G401 (cell line): ENCODE measurements at places on chromosomes 7 and 10. TPM values are rescaled to one million over a fixed set of nuclear protein-coding genes. Genes with fewer than 3 reads are reported as not detected.

The ZPBP gene
- total RNA-seq, result not detected in 2 replicates

The WDR86 gene
- total RNA-seq, result 10.2 and 13.7 TPM in 2 replicates

The FXYD4 gene
- not detected in 2 replicates for total RNA-seq

The CPA4 gene
- not detected in 2 replicates for total RNA-seq

The MYO1G gene
- 0.37 and 0.98 TPM in 2 replicates for total RNA-seq

The BMS1 gene
- total RNA-seq, result 18.4 and 27.7 TPM in 2 replicates

The PLEKHS1 gene
- total RNA-seq, result not detected in 2 replicates

The TAS2R41 gene
- not detected in 2 replicates for total RNA-seq

The OGDHL gene
- 7.6 and 12.8 TPM in 2 replicates for total RNA-seq

The RNF148 gene
- total RNA-seq, result not detected in 2 replicates

The TMEM130 gene
- total RNA-seq, result 3.9 and 18.1 TPM in 2 replicates

The GJD4 gene
- not detected in 2 replicates for total RNA-seq

The SRRM3 gene
- total RNA-seq, result 5.8 and 8.5 TPM in 2 replicates

The SLC16A9 gene
- 10.2 and 12.9 TPM in 2 replicates for total RNA-seq

The MMP21 gene
- not detected in 2 replicates for total RNA-seq

The GPR37 gene
- not detected in 2 replicates for total RNA-seq

The SVOPL gene
- total RNA-seq, result not detected in 2 replicates

The AQP1 gene
- total RNA-seq, result not detected in 2 replicates

The RPEL1 gene
- 0.03 and 0.06 TPM in 2 replicates for total RNA-seq

The NPSR1 gene
- total RNA-seq, result not detected in 2 replicates

The SFRP4 gene
- total RNA-seq, result not detected in 2 replicates

The GTF2IRD1 gene
- 19.4 and 28.3 TPM in 2 replicates for total RNA-seq

The CADPS2 gene
- total RNA-seq, result 0.25 and 0.31 TPM in 2 replicates

The COL17A1 gene
- total RNA-seq, result 0.03 and 0.06 TPM in 2 replicates

The EGFR gene
- 0.12 and 0.68 TPM in 2 replicates for total RNA-seq

The PDLIM1 gene
- not detected in 2 replicates for total RNA-seq

The AMPH gene
- total RNA-seq, result not detected in 2 replicates

The MYH16 gene
- not detected in 2 replicates for total RNA-seq

The CELF2 gene
- total RNA-seq, result 0.06 and 0.51 TPM in 2 replicates

The STEAP4 gene
- total RNA-seq, result not detected in 2 replicates

The AGMO gene
- not detected in 2 replicates for total RNA-seq

The BTBD16 gene
- total RNA-seq, result not detected in 2 replicates

The GRID1 gene
- 0.17 TPM in 1 of 2 replicates, not detected in the other for total RNA-seq

The VWDE gene
- total RNA-seq, result 0.37 TPM in 1 of 2 replicates, not detected in the other

The ZNF425 gene
- 3.4 and 4.7 TPM in 2 replicates for total RNA-seq

The HOXA1 gene
- 11.8 and 15.5 TPM in 2 replicates for total RNA-seq

The SPACDR gene
- total RNA-seq, result not detected in 2 replicates

The PRPS1L1 gene
- total RNA-seq, result not detected in 2 replicates
